H7 (cell line): ENCODE measurements at places on chromosomes 11 and 22. TPM values are rescaled to one million over a fixed set of nuclear protein-coding genes. Genes with fewer than 3 reads are reported as not detected.

The MAJIN gene
- total RNA-seq: 0.97 and 1.1 TPM in 2 replicates

DNA sequence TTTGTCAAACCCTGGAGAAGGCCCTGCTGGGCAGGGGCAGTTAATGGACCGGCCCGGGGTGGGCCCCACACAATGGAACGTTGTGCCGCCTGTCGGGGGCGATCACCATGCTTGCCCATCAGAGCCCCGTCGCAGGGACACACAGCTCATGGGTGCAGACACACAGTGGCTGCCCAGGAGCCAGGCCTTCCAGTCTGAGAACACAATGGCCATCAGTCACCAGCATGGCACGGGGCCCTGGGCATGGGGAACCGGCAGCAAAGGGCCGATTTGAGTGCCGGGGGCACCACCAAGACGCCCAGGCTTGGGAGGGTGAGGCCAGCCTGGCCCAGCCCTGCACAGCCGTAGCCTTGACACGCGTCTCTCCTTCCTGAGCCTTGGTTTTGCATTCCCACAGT is 7.1 kb downstream of the LINC01488 start:
- DNase-seq: no peak

DNA sequence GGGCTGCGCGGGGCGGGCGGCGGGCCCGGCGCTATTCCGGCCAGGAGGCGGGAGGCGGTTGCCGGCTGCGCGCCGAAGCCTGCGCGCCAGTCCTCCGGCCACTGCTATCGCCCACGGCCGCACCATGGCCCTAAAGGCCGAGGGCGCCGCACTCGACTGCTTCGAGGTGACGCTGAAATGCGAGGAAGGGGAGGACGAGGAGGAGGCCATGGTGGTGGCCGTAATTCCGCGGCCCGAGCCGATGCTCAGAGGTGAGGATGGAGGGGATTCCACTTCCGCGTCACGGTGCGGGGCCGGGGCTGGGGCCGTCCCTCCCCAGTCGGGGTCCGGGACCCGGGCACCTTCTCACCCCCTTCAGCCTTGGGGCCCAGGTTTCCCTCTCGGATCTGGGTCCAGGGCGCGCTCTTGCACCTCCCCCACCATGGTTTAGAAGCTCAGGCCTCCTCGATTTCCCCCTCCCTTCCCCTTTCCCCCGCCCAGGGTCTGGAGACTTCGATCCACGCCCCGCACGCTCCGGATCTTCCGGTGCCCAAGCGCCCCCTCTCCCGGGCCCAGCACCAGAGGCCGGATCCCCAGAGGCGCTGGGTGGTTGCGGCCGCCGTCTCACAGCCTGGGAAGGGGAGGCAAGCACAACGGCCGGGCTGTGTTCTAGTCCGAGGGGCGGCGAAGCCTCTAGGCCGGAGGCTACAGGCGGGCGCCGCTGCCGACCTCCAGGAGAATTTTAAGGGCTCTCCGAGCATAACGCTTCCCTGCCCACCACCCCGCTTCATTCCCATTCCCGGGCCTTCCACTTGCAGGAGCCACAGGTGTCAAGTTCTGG is 517 bp downstream of the SPINDOC start:
- peak; percentile 86 for DNase-seq

The RAG2 gene
- total RNA-seq: not detected in 2 replicates

The RAB6A gene
- total RNA-seq: 63.4 and 73.0 TPM in 2 replicates

DNA sequence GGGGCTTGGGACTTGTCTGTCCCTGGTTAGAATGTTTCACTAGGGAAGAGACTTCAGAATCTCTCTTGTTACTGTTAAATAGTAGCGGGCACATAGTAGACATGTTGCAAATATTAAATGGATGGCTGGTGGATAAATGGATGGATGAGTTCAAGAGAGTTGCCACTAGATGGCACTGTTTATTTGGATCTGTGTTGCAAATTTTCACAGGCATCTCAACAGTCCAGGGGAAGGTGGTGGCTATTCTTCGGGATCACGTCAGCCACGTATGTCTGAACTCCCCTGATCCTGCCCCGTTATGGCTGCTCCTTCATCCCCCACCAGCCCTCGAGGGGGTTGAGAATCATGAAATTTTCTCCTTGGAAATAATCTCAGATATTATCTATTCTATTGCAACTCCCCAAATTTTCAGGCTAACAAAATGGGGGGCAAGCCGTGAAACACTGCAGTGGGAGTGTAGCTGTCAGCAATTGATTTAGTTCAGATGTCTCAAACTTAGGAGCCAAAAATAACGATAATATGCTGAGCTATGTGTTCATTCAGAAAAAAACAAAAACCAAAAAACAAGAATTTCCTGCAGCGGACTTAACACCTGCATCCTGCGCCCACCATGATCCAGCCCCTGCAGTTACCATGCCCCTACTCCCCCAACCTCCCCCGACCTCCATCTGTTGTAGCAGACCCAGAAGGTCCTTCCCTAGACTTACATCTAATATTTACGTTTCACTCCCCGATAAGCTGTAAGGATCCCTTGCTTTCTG is 29.1 kb upstream of the BIRC3 start:
- DNase-seq: peak; percentile 80

The NLRP14 gene
- 0.07 and 0.11 TPM in 2 replicates for total RNA-seq

GRCh38 chr11:117885777-117886176 is 9.3 kb upstream of the FXYD6 start:
- no peak for DNase-seq

GRCh38 chr22:38570779-38571364 is 889 bp upstream of the DMC1 start:
- DNase-seq: peak; percentile 62

GRCh38 chr11:22774716-22775115 is 54.9 kb downstream of the SVIP start:
- no peak for DNase-seq

The ME3 gene
- total RNA-seq: 0.83 and 4.0 TPM in 2 replicates

DNA sequence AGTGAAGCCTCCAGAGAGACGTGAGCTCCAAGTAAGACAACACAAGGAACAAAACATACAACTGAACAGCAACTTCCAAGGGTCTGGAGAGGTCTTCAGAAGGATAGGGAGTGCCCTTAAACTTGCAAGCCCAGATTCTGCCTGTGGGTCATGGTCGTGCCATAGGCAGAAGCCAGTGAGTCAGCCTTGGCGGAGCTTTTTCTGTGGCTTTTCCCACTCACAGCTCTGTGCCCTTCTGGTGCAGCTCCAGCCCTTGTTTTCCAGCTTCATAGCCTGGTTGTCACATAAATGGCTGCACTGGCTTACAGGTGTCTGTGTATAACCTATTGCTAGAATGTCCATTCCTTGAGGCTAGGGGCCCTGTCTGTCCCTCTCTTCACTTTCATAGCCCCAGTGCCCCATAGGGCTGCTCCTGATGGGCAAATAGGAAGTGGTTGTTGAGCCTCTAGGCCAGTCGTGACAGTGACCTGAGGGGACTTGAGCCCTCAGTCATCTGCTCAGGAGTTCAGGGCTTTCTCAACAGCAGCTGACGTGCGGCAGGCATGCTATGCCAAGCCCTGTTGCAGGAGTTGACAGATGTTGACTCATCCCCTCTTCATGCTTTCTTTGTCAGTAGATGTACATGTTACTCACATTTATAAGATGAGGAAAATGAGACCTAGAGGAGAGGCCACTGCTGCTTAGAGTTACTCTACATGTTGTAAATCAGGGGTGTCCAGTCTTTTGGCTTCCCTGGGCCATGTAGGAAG is 7.4 kb downstream of the MED15 start:
- no peak for DNase-seq

GRCh38 chr11:5123802-5124521 is 14.2 kb downstream of the OR52A5 start:
- peak; percentile 41 for DNase-seq

GRCh38 chr11:67631411-67631810 is 1.7 kb upstream of the NUDT8 start:
- DNase-seq: peak; percentile 63

DNA sequence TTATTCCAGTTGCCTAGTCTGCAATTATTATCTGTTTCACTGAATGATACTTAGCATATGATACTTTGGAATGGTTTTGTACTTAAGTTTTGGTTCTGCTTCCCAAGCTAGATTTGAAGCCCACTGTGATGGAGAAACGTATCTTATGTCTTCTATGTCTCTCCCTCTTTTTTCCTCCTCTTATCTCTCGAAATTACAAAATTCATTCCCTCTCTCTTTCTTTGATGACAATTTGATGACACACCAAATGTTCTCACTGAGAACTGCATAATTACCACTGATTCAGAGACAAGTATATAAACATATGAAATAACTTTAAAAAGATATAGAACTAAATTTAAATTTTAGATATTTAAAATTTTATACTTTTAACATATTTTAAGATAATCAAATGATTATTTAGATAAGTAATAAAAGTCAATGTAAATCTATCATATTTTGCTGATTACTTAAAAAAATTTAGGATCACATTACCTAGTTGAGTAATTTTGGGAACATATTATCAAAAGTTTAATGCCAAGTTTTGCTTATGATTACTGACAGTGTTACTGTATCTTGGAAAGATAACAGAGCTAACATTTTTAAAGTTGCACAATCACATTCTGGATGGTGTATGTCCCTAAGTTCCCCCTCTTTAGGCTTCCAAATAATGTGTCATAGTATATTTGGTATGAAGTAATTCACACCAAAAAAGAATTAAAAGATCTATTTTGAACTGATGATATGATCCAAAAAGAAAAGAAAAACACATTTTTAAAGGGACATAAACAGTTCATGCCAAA is 255.3 kb downstream of the SBF2 start:
- no peak for DNase-seq

DNA sequence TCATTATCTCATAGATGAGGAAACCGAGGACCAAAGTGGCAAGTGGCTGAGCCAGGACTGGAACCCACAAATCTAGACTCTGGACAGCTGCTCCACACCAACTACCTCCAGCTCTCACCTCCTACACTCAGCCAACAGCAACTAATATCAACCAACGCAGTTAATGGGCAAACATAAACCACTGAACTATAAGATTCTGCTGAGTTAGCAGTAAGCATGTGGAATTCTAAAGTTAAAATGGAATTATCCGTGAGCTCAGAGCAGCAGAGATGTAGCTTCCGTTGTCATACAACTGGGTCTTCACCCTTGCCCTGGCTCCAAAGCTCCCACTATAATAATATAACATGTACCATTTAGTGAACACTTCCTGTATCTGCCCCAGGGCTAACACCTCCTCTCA is 27.1 kb downstream of the FAM227A start:
- DNase-seq: no peak

DNA sequence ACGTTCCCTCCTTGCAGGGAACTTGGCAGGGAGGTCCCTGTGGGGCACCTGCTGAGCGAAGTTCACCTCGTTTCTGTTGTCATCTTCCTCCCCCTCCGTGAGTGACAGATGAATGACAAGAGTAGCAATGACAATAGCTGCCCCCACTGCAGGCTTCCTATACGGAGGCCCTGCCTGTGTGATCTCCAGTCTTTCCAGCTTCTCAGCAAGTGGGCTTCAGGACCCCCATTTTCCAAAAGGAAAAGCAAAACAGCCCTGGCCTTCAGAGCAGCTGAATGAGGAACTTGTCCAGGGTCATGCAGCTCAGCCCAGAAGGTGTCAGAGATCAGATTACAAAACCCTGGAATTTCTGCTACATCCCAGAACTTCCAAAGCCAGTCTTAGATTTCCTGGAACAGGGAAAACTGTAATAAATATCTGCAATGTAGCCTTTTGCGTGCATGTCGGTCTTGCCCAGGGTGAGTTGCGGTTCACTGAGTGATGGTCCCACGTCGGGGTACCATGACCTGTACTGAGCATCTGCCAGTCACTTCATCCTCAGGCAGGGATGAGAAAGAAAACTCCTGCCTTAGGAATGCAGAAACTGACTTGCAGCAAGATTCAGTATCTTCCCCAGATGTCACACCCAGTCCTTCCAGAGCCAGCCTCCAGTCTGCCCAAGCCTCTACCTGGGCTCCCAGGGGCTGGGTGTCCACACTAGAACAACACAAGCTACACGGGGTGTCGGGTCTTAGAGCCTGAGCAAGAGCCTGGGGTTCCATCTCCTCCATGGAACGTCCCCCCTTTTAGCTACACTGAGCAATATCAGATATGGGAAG is 1457.0 kb downstream of the BRD1 start:
- DNase-seq: peak; percentile 47

The FAT3 gene
- 8.5 and 10.7 TPM in 2 replicates for total RNA-seq

- DNase-seq: no peak
These were observed 59.2 kb downstream of the TRIM44 start for GRCh38 chr11:35721651-35722282.

The GPR137 gene
- 26.3 and 29.5 TPM in 2 replicates for total RNA-seq

DNA sequence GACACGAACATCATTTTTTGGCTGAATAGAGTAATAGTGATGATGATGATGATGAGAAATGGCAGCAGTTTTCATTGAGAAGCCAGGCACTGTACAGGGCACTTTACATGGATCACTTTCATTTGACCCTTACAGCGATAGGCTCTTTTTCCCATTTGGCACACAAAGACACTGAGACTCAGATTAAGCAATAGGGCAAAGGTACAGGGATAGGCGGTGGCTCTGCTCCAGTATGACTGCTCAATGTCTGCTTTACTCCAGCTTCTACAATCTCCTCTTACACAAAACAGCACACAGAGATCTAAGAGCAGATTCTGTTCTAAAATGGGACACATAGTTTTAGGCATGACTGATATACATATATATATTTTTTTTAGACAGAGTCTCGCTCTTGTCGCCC is 40.6 kb downstream of the MPPED2 start:
- DNase-seq: no peak

The COMT gene
- total RNA-seq: 1.4 and 1.7 TPM in 2 replicates

The GRIK4 gene
- total RNA-seq: 1.0 TPM in 2 replicates

DNA sequence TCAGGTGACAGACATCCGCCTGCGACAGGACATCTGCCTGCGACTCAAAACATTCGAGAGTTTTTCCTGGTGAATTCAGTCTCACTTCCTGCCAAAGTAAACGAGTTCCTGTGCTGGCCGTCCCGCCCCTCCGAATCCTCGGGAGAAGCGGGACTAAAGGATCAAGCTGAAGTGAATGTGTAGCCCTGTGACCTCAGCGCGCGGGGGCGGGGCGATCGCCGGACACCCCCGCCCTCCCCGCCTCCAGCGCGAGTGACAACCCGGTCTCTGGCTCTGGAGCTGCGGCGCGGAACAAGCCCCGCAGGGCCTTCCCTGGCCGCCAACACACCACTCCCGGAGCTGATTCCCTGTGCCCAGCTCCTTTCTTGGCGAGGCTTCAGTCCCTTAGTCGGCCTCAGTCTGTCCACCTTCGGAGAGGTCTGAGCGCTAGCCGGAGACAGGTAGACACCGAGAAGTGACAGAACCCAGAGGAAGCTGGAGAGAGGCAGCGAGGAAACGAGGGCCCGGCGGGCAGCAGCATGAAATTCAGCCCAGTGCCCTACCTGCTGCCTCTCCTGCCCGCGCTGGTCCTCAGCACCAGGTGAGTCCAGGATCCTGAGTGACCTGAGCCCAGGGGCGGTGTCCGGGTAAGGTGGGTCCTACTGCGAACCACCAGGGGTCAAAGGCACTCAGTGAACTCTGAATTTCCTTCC is 766.4 kb upstream of the LUZP2 start:
- DNase-seq: peak; percentile 8

DNA sequence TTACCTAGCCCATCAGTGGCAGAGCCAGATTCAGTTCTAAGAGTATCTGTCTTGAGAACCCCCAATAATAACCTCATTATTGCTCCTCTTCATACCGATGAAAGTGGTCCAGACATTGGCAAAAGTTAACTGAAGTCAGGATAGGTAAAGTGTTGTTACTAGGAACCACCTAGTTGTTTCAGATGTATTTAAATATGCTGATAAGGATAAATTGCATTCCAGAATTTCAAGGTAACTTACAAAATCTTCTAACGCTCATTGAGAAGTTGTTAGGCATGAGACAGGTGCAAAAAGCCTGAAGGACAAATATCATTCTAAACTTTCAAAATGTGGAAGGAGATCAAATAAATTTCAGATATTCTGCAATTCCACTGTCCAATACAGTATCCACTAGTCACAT is 27.8 kb downstream of the VWA5A start:
- DNase-seq: no peak
